ENCODE measurements at places on chromosomes 11 and 22. TPM values are rescaled to one million over a fixed set of nuclear protein-coding genes. Genes with fewer than 3 reads are reported as not detected.
A peak's percentile ranks its signal among the peaks of the same experiment; 100 is the strongest.

DNA sequence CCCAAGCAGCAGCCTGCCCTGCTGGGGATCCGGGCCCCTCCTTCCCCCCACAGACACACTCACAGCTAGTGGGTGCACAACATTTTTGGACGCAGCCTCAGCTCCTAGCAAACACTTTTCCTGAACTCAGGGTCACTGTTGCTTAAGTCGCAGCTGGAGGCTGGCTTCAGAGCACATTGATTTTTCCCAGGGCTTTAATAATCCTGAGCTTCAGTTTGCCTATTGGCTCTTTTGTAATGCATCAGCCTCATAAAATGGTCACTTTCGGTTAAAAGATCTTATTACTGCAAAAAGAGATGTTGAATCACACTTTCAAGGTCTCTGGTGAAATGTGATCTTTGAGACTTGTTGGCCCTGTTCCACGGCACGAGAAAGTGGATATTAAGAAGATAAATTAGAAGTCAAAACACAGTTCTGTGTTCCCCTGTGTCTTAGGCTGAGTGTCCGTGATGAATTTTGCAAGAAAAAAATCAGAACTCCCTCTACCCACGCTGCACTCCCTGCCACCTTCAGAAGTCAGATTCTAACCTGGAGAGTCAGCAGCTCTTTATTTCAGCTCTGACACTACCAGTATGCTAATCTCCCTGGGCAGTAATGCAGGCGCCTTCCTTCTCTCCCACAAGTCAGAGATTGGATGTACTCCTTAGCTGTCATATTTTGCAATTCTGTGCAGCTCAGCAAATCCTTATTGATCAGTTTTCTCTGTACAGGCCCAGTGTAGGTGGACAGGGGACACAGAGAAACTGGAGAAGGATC, 158.2 kb upstream of the E2F8 start:
- DNase-seq: no peak

- DNase-seq: no peak
Observed at GRCh38 chr11:108734956-108735559, 70.2 kb downstream of the DDX10 start.

DNA sequence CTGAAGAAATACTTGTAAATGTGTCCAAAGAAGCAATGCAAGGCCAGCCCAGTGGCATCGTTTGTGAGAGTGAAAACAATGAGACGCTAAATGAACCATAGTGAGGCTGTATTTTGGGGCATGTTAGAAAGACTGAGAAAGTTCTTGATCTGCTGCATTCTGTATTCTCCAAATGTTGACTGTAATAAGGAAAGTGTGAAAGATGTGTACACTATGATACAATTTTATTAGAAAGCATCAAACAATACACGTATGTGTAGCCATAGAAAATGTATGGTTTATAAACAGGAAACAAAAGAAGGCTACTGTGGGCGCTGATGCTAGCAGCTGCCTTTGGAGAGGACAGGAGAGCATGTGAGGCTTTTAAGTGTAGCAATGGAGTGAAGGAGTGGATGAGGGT, 233.5 kb upstream of the E2F8 start:
- no peak for DNase-seq

DNA sequence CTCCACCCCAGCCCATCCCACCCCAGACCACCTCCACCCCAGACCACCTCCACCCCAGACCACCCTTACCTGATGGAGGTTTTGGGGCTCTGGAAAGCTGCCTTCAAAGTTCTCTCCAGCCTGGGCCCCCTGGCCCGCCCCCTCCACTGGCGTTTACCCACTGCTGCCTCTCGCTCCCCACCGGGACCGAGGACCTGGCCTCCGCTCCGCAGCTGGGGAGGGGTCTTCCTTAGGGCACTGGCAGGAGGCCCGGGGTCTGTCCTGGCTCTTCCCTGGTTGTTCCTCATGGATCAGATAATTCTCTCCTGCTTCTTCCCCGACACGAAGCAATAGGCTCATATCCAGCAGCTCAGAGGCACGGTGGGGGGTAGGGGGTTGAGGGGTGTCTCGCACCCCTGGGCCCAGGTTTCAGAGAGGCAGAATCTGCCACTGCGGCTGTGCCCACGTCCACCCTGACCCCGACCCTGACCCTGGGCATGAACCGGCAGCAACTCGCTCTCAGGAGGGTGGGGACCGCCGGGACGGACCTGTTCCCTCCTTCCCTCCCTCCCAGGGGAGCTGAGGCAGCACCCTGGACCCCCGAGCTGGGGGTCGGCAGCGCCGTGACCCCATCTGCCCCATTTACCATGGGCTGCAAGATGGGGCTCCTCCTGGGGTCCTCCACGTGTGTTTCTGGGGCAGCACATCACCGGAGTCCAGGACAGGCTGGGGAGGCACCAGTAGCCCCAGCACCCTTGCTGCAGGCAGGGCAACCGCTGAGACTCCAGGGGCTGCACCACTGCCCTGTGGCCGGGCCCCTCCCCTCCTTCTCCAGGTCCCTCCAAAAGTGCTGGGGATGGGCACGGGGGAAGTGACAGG, 12.9 kb downstream of the KRTAP5-5 start:
- no peak for DNase-seq

DNA sequence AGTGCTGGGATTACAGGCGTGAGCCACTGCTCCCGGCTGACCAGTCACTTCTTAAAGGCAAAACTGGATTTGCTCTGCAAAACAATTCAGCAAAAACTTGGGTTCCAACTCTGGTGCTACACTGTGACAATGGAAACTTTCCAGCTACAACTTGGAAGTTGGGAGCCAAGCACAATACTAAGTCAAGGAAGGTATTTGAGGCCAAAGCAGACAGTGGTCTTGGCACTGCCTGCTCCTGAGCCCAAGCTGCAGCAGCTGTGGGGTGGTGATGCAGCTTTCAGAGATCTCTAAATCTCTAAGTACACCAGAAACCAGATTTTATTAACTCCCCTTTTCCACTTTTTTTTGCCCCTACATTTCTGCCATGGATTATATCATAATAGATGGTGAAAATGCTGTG, 17.5 kb downstream of the ADM start:
- no peak for DNase-seq

GRCh38 chr11:71118671-71119250, 133.6 kb downstream of the SHANK2 start:
- no peak for DNase-seq

DNA sequence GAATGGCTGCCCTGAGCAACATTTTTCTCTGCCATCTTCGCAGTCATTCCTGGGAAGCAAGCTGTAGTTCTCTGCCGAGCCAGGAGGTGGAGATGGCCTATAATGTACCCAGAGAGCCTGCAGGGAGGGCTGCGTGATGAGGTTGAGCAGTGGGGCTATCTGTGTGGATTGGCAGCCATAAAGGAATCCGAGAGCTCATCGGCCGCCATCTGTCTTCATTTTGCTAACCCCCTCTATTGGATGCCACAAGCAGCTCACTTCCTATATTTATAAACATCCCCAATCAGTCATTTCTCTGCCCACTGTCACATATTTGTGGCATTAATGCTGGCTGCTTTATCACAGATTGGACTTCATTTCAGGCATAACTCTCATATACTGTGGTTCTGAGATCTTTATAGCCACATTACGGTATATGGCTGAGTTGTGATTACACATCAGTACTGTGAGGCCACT, 209.5 kb downstream of the NTM start:
- DNase-seq: peak; percentile 1

DNA sequence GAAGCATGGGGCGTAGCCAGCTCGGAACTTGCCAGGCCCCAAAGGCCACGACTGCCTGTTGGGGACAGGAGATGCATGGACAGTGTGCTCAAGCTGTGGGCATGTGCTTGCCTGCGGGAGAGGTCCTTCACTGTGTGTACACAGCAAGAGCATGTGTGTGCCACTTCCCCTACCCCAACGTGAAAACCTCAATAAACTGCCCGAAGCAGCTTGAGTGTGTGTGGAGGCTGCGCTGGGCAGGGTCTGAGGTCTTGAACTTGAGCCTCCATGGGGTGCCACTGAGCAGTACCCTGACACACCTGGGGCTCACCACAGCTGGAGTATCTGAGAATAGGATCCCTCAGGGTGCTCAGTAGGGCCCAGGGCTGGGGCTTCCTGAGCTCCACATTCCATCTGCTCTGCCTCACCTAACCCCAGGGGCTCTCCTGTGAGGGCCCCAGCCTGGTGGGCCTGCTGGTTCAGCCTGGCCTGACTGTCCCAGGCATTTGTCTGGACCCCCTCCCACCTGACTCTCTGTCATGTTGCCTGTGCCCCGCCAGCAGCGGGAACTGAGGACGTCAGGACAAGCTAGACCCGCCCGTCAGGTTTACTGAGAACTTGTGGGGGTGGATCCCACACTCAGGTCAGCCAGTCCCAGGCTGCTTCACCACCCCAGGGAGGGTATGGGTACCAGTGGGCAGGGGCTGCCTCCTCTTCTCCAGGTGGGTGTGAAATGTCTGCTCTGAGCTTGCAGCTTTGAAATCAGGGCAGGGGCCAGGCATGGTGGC, 3.2 kb downstream of the RASSF7 start:
- DNase-seq: no peak

DNA sequence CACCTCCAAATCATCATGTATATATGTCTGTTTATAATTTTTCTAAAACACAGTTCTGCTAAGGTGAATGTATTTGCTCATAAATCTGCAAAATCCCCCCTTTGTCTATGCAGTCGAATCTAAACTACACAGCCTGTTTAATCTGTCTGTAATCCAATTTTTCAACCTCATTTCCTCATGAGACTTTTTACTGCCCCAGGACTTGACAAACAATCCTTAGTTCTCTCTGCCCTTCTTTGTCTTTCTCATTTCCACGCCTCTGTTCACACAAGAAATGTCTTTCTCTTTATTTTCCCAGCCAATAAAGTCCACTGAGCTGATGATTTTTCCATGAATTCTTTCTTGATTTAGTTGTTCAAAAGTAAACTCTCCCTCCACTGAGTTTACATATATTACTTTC, 1154.3 kb downstream of the FAM181B start:
- DNase-seq: no peak

- DNase-seq: peak; percentile 60
Observed at GRCh38 chr11:8382436-8383053, 118.9 kb upstream of the LMO1 start.

GRCh38 chr11:134207538-134208239, 16.1 kb downstream of the NCAPD3 start:
- no peak for DNase-seq

- DNase-seq: no peak
Observed at GRCh38 chr11:43116071-43116470, 195.7 kb upstream of the API5 start.

GRCh38 chr22:40671796-40672360, 7.4 kb upstream of the MCHR1 start:
- no peak for DNase-seq

- peak; percentile 57 for DNase-seq
Observed at GRCh38 chr11:108302121-108302785, 79.4 kb downstream of the ATM start.

- no peak for DNase-seq
Observed at GRCh38 chr11:76649011-76649410, 21.5 kb downstream of the LRRC32 start.

- DNase-seq: no peak
Observed at GRCh38 chr11:103904324-103904667, 132.1 kb upstream of the DDI1 start.

DNA sequence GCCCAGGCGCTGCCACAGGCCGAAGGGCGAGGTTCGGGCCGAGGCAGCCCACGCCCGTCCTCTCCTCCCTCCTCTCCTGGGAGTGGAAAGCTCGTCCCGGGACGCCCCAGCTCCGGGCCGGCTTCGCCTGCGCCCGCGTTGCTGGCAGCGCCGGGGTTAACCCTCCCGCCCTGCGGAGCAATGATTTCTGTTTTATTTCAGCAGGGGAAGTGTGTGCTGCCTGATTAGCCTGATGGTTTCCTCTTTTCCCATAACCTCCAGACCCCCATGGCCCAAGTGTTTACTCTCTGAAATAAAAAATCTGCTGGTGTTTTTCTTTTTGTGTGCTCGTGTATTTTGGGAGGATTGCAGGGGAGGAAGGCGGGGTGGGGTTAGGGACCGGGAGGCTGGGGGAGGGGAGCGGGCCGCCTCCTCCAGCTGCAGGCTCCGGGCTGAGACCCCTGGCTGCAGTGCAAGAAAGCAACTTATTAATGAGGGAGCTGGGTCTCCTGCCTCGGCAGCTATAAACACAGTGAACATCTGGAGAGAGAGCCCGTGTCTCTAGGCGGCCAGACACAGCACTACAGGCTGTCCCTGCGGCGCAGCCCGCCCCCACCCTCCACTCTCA, 38.6 kb downstream of the ETS1 start:
- DNase-seq: no peak

DNA sequence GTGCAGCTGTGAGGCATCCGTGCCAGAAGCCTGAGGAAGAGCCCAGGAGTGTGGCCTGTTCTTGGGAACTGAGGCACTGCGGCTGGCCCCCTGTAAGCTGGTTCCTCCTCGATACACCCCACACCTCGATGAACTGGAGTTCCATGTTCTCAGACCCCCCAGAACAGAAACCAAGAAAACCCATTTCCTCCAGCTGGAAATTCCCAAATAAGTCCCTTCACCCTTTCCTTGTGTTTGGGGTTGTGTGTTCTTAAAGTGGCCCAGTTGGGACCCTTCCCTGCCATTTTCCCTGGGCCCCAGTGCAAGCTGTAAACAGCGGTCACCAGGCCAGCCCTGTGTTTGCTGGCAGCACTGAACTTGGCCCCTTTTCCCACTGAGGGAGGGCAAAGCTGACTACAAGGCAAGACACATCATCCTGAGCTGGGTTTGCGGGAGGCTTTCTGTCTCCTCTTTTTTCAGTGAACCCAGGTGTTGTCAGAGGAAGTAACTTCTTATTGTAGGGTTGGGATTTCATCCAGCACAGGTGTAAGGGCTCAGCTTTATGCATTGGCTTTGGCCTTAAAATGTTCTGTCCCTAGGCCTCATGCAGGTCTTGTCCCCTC, 60.1 kb upstream of the MPEG1 start:
- DNase-seq: no peak

DNA sequence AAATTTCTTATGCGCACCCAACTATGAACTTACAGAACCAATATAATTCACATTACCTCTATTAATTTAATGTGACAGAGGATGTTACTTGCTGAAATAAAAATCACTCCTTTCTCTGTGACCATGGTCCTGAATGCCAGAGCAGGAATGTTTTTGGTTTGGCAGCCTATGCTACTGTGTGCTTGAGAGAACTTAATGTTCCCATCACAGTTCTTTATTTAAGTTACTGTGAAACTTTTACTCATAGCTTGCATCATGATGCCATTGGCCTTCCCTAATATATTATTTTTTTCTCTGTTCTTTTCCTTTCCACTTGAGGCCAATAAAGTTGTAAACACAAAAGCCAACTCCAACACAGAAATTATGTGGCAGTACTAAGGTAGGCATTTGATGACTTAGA, 142.2 kb downstream of the FAM76B start:
- DNase-seq: no peak

CDHR5 gene
- not detected for total RNA-seq

RTN4RL2 gene
- 0.33 TPM for total RNA-seq

GPR83 gene
- not detected for total RNA-seq

LINC01488 gene
- total RNA-seq: not detected

SCUBE2 gene
- 0.56 TPM for total RNA-seq

SUSD2 gene
- 2.8 TPM for total RNA-seq

HORMAD2 gene
- total RNA-seq: not detected

OVOL1 gene
- 2.7 TPM for total RNA-seq

SSRP1 gene
- total RNA-seq: 53.0 TPM

PHOX2A gene
- total RNA-seq: not detected

NLRP14 gene
- 0.33 TPM for total RNA-seq

NEAT1 gene
- 775 TPM for total RNA-seq
